CD14-positive monocyte (primary cell): ENCODE measurements at places on chromosomes 6 and 20.

GRCh38 chr6:12007473-12007872 is 4.6 kb upstream of the HIVEP1 start:
- no peak for DNase-seq

GRCh38 chr20:8812817-8813216 is 256.1 kb upstream of the PLCB4 start:
- no peak for DNase-seq

- peak; percentile 85 for DNase-seq
Measured at GRCh38 chr6:35449287-35449881, 2.8 kb upstream of the FANCE start.

DNA sequence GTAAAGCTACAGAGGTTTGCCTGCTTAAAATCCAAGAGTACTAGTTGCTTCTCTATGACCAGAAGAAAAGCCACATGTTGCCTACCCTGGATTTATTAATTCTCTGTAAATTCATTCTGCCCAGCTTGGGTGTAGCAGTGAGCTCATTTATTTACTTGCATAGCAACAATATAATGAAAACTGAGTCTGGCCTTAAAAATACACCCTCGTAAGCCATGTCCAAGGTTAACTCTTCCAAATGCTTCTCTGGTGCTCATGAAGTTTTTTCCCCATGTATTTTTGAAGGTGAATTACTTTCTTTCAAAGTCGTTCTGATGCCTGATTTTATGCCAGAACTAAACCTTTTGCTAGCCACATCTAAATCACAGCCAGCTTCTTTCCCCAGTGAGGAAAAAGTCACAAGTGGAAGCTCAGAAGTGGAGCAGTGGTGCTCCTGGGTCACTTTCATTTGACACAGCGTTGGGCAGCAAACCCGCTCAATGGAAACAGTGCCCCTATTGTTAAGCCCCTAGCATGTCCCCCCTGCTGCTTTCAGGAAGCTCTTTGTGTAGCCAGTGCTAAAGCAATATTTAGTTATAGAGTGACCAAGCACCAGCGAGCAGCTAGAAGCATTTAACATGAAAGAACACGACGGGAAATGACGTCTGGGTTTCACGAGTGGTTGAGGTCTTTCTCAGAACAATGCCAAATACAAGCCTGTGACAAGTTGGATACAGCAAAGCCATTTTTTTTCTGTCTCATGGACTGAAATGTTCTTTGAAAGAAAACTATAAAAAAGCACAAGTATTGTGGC is 29.8 kb downstream of the NEDD9 start:
- DNase-seq: no peak

- DNase-seq: no peak
Measured at GRCh38 chr20:32906200-32906599, 47.5 kb downstream of the EFCAB8 start.

GRCh38 chr6:41720262-41720620 is 15.2 kb downstream of the TFEB start:
- DNase-seq: no peak

DNA sequence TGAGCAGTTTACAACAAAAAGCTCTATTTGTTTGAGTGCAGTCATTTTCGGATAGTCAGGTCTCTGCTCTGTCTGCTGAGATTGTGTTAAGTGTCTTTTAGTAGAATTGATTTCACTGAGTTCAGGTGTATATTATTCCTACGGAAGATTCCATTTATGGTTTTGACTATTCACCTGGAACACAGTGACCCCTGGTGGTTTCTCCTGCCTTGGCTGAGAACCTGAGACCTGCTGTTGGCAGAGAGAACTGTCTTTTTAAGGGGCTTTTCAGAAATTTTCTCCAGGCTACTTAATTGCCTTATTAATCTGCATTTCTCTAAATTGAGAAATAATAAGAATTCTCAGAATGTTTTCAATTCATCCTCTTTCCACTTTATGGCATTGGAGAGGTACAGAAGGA is 508.0 kb downstream of the TBC1D32 start:
- no peak for DNase-seq

- DNase-seq: no peak
Measured at GRCh38 chr6:169188475-169188874, 65.2 kb downstream of the THBS2 start.

DNA sequence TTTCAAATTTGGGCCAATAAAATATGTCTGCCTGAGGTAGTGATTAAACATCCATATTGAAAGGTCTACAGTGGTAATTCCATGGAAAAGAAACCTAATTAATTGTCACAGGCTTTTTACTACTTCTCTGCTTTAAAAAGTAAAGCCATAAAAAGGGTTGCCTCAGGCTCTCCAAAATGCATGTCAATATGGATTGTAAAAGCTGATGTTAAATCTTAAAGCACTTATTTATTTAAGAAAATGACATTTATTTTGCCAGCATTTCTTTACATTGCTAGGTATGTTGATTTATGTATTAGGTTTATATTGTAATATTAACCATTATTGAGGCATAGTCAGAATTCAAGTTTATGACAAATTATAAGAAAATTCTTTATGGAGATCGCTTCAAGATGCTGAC is 133.2 kb downstream of the OPN5 start:
- DNase-seq: no peak

GRCh38 chr6:128848212-128848935 is 34.6 kb upstream of the LAMA2 start:
- DNase-seq: no peak

GRCh38 chr20:36481380-36482043 is 59.8 kb upstream of the MYL9 start:
- DNase-seq: peak; percentile 56

DNA sequence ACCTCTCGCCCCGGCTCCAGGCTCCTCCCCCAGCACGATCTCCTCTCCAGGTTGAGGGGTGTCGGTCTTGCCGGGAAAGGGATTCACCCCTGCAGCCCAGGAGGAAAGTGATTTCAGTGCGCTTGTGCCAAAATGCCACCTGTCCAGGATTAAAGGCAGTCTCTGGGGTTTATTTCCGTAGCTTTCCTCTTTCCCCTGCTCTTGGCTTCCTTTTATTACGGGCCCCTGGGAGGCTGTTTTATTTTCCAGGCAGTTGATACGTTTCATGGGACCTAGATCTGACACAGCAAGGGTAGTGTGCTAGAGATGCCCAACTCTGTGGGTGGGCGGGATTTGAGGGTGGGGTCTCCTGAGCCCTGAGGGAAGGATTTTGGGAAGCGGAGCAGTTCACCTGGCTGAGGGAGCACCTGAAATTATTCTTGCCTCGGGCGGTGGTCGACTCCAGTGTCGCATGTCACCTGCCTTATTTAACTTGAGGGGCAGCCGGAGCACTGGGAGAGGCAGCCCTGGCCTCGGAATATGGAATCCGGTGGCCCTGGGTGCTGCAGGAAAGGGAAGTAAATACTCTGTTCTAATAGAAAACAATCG is 9.5 kb upstream of the NKX2-2 start:
- DNase-seq: no peak

- DNase-seq: no peak
Measured at GRCh38 chr20:19885939-19886660, 128.0 kb downstream of the RIN2 start.

DNA sequence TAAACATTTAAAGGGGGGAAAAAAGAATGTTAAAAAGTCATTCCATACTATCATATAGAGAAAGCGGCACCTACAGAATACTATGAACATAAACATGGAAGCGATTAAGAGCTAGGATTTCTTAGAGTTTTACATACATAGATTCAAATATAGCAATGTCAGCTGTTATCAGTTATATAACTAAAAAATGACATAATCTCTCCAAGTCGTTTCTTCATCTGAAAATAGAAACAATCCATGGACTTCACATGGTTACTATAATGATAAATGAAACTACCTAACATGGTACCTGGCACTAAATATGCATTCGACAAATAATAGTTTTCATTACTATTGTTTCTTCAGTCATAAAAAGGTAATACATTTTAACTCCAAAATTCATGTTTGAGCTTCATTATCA is 3.7 kb downstream of the IBTK start:
- no peak for DNase-seq

DNA sequence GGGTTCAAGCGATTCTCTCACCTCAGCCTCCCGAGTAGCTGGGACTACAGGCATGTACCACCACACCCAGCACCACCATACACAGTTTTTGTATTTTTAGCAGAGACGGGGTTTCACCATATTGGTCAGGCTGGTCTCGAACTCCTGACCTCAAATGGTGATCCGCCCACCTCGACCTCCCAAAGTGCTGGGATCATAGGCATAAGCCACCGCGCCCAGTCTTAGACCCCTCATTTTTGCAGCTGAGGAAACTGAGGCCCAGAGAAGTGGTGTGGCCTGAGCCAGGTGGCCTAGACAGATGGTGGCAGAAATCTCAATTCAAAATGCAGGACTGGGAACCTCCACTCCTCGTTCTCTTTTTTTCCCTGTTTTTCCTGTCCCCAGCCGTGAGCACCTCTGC is 12.6 kb upstream of the FAM209A start:
- DNase-seq: no peak

DNA sequence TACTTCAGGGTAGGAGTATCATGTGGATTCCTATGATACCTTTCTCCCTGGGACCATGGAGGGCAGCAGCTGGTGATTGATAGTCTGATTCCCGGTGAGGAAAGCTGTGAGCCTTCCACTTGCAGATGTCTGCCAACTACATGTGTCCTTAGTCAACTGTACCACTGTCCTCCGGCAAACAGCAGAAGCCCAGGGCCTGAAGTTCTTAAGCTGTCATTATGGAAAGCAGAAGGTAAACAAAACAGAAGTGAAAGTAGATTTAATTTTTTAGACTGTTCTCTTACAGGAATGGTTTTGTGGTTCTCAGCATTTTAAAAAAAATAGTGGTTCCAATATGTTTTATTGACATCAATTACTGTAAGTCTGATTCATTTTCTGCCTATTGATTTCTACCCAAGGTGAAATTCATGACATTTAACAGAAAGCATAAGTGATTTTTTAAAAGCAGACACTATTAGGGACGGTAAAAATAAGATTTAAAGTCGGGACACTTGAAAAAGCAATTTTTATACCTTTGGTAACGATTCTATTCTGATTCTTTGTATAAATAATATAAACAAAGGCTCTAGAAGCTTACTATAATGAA is 36.6 kb downstream of the PTPN1 start:
- peak; percentile 57 for DNase-seq

GRCh38 chr20:22584922-22585785 is 782 bp upstream of the FOXA2 start:
- no peak for DNase-seq

DNA sequence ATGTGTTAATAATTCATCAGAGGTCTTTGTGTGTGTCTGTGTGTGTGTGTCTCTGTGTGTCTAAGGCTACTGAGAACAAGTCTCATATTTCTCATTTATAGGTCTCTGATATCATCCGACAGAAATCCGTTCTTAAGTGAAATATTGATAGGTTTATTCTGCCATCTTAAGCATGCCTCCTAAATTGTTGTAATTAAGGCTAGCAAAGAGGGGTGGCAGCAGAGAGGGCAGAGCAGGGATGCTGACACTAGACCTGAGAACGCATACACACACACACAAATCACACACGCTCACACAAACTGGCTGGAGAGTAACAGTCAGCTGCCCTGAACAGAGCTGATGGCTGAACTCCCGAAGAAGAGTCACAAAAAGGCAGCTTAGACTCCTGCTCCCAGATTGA is 84.9 kb upstream of the LRFN2 start:
- DNase-seq: no peak

- no peak for DNase-seq
Measured at GRCh38 chr6:26140967-26141294, 53.7 kb downstream of the HFE start.

GRCh38 chr6:166998256-166999144 is 697 bp upstream of the CEP43 start:
- DNase-seq: peak; percentile 20

- peak; percentile 82 for DNase-seq
Measured at GRCh38 chr20:5642155-5642981, 107.8 kb upstream of the SHLD1 start.

- DNase-seq: no peak
Measured at GRCh38 chr6:84003131-84003530, 30.4 kb upstream of the MRAP2 start.

GRCh38 chr6:142353690-142354089 is 51.9 kb downstream of the ADGRG6 start:
- DNase-seq: no peak

- no peak for DNase-seq
Measured at GRCh38 chr6:132135409-132135808, 184.2 kb upstream of the CCN2 start.

- no peak for DNase-seq
Measured at GRCh38 chr6:40022867-40023266, 88.6 kb upstream of the MOCS1 start.

DNA sequence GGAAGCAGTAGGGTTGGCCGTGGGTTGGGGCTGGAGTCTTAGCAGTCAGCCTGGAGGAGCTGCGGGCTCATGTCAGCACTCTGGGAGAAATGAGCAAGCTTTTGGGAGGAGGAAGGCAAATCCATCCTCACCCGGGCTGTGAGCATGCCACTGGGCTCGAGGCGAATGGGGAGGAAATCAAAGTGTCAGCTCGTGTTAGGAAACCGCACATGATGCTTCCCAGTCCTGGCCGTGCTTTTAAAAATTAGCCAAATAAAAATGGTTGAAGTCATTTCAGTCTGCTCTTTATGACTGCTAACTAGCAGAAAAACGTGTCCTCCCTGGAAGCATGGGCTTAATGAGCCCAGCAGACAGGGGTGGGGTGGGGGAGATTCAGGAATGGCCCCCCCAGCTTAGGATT is 98.1 kb downstream of the NFATC2 start:
- no peak for DNase-seq

- DNase-seq: peak; percentile 12
Measured at GRCh38 chr6:16406966-16407365, 168.6 kb downstream of the GMPR start.

DNA sequence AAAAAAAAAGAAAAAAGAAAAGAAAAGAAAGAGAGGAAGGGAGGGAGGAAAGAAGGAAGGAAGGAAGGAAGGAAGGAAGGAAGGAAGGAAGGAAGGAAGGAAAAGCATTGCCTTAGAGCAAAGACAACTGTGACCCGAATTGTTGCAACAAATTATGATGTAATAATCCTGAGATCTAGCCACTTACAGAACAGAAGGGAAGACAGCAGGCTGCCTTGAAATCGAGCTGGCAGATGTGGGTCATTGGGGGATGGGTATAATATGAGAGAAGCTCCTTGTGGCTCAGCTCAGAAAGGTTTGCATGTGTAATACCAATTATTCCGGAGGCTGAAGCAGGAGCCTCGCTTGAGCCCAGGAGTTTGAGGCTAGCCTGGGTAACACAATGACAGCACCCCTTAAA is 208.1 kb upstream of the PROKR2 start:
- DNase-seq: no peak

- peak; percentile 19 for DNase-seq
Measured at GRCh38 chr6:107712665-107713551, 111.2 kb downstream of the SCML4 start.
